ENCODE measurements at places on chromosomes 5 and 9. TPM values are rescaled to one million over a fixed set of nuclear protein-coding genes. Genes with fewer than 3 reads are reported as not detected.

GRCh38 chr9:136900988-136901515 lies 14.7 kb downstream of the TRAF2 start:
- DNase-seq, result no peak
- H3K4me3 ChIP-seq, result no peak overlapping the region
- H3K36me3 ChIP-seq, result no peaks in the 10 kb centered on the region
- no peaks in the 10 kb centered on the region for H3K27me3 ChIP-seq
- H3K27ac ChIP-seq, result peak overlapping the region; percentile 91

- no peaks in the 10 kb centered on the region for H3K27me3 ChIP-seq
- no peaks in the 10 kb centered on the region for H3K36me3 ChIP-seq
- no peak overlapping the region for H3K27ac ChIP-seq
- no peak for DNase-seq
- no peak overlapping the region for H3K4me3 ChIP-seq
Observed at GRCh38 chr5:167766957-167767356, 524.5 kb upstream of the WWC1 start.

Gene SHISAL2B
- not detected for total RNA-seq

DNA sequence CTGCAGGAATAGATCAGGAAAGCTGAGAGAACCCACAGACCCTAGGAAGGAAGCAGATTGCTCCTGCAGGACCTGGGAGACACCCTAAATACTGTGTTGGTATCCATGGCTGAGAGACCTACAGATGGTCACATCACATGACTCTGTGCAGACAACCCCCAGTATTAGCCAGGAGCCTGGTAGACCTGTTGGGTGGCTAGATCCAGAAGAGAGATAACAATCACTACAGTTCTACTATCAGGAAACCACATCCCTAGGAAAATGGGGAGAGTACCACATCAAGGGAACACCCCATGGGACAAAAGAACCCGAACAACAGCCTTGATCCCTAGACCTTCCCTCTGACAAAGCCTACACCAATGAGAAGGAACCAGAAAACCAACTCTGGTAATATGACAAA lies 24.2 kb upstream of the MELK start:
- H3K4me1 ChIP-seq, result no peaks in the 10 kb centered on the region
- no peak overlapping the region for H3K4me3 ChIP-seq
- H3K27ac ChIP-seq, result no peak overlapping the region
- no peaks in the 10 kb centered on the region for H3K27me3 ChIP-seq
- H3K36me3 ChIP-seq, result no peaks in the 10 kb centered on the region
- DNase-seq, result no peak

DNA sequence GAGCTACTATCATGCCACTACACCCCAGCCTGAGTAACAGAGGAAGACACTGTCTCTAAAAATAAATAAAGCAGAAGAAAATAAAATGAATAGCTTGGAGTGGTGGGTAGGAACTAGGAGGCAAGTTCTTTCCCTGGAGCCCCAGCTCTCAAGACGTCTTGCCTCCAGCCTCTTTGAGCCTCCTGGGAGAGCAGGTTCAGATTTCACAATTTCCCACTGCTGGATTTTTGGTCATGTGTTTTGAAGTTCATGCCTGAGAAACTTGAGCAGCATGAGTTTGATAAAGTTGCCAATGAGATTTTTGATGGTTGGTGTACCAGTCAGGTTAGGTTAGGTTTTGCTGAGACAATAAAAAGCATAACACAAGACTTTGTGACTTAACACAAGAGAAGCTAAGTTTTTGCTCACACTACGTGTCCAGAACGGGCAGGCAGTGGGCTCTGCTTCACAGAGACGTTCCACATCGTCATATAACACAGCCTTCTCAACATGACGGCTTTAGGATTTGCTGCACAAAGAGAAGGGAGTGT lies 4.1 kb upstream of the CCDC69 start:
- H3K27ac ChIP-seq, result no peak overlapping the region
- no peaks in the 10 kb centered on the region for H3K36me3 ChIP-seq
- no peak overlapping the region for H3K4me3 ChIP-seq
- H3K27me3 ChIP-seq, result no peaks in the 10 kb centered on the region

- H3K36me3 ChIP-seq, result no peaks in the 10 kb centered on the region
- no peak overlapping the region for H3K4me3 ChIP-seq
- DNase-seq, result no peak
- no peaks in the 10 kb centered on the region for H3K27me3 ChIP-seq
- no peaks in the 10 kb centered on the region for H3K4me1 ChIP-seq
- no peak overlapping the region for H3K27ac ChIP-seq
Observed at GRCh38 chr5:63011158-63011557, 432.5 kb downstream of the LRRC70 start.

GRCh38 chr5:36029914-36030313 lies 36.8 kb downstream of the UGT3A2 start:
- H3K27ac ChIP-seq, result no peak overlapping the region
- H3K36me3 ChIP-seq, result no peaks in the 10 kb centered on the region
- no peaks in the 10 kb centered on the region for H3K27me3 ChIP-seq
- no peaks in the 10 kb centered on the region for H3K4me1 ChIP-seq

DNA sequence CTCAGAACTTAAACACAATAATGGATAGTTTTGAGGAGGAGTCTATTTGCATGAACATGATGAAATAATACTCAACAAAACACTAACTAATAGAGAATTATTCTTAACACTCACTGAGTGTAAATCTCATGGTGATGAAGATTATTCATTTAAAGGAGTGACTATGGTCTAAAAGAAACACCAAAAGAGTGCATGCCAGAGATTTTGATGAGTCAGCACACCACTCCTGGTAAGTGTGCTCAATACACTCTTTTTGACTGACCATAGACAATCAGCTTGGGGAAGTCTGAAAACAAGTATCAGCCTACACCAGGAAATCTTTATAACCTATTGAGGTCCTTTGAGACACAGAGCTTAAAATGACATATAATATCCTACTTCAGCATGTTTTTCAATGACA lies 6.8 kb upstream of the FST start:
- DNase-seq, result no peak
- H3K27me3 ChIP-seq, result no peaks in the 10 kb centered on the region
- no peak overlapping the region for H3K27ac ChIP-seq
- H3K4me3 ChIP-seq, result no peak overlapping the region
- H3K4me1 ChIP-seq, result no peaks in the 10 kb centered on the region

Gene RICTOR
- 43.8 TPM for total RNA-seq

Gene ABLIM3
- total RNA-seq, result 21.7 TPM

DNA sequence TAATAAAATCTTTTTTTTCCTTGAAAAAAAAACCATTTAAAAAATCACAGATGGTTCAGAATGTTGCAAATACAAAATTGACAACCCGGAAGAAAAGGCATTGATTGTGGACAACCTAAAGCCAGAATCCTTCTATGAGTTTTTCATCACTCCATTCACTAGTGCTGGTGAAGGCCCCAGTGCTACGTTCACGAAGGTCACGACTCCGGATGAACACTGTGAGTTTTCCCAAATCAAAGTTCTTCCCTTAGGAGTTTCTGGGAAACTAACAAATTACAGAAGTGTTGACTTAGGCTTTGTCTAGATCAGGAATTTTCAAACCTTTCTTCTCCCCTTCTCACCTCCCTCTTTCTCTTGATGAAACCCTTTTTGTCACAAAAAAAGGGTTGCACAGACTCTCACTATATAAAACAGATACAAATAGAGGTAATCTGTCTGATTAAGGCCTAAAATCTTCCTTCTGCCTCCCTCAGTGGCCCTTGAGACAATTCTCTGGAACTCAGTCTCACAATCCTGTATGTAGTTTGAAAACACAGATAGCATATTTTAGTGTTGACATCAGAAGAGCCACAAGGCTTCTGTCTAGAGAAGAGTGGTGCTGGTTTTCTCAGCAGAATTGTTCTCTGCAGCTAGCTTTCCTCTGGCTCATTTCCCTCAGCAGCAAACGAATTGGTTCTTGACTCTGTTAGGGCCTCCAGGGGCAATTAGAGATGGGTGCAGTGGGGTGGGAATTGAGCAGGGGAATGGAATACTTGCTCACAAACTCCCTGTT lies 79.5 kb downstream of the OSMR start:
- no peaks in the 10 kb centered on the region for H3K4me1 ChIP-seq
- no peak overlapping the region for H3K27ac ChIP-seq
- H3K27me3 ChIP-seq, result no peaks in the 10 kb centered on the region
- DNase-seq, result no peak

GRCh38 chr5:112533362-112533761 lies 114.3 kb upstream of the EPB41L4A start:
- H3K27me3 ChIP-seq, result no peaks in the 10 kb centered on the region
- H3K4me3 ChIP-seq, result no peak overlapping the region

GRCh38 chr5:34886392-34887119 lies 28.7 kb downstream of the RAD1 start:
- H3K4me1 ChIP-seq, result no peaks in the 10 kb centered on the region
- H3K27ac ChIP-seq, result no peak overlapping the region
- H3K27me3 ChIP-seq, result no peaks in the 10 kb centered on the region
- no peak overlapping the region for H3K4me3 ChIP-seq

- H3K27me3 ChIP-seq, result no peaks in the 10 kb centered on the region
- H3K27ac ChIP-seq, result no peak overlapping the region
- DNase-seq, result no peak
- no peaks in the 10 kb centered on the region for H3K4me1 ChIP-seq
- H3K36me3 ChIP-seq, result no peaks in the 10 kb centered on the region
Observed at GRCh38 chr9:70107558-70107957, 63.9 kb downstream of the MAMDC2 start.

- no peaks in the 10 kb centered on the region for H3K27me3 ChIP-seq
- DNase-seq, result no peak
Observed at GRCh38 chr5:173004013-173004412, 20.4 kb downstream of the ATP6V0E1 start.

DNA sequence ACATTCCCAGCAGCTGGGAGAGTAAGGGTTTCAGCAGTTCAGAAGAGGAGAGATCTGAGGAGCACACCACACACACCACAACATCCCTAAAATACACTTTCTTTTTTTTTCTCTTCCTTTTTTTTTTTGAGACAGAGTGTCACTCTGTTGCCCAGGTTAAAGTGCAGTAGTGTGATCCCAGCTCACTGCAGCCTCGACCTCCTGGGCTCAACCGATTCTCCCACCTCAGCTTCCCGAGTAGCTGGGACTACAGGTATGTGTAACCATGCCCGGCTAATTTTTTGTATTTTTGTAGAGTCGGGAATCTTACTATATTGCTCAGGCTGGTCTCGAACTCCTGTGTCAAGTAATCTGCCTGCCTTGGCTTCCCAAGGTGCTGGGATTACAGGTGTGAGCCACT lies 9.7 kb upstream of the UBAP1 start:
- H3K4me3 ChIP-seq, result no peak overlapping the region
- H3K36me3 ChIP-seq, result no peaks in the 10 kb centered on the region
- no peaks in the 10 kb centered on the region for H3K4me1 ChIP-seq
- DNase-seq, result no peak
- no peaks in the 10 kb centered on the region for H3K27me3 ChIP-seq

Gene IL13
- not detected for total RNA-seq

DNA sequence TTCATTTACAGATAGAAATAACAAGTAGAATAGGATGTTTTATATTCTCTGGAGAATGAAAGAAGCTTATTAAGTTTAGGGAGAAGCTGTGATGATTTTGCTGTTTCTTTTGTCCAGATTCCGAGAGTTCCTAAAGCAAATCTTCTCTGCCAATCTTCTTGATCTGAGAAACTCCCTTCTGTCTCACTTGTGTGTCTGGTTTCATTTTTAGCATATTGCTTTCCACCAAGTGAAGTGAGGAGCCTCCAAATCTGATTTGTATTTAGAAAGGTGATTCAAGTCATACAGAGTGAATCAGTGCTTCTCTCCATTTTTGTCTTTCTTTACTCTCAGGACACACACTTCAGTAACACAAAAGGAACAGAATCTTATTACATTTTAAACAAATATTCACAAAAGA lies 48.4 kb downstream of the STX17 start:
- H3K27me3 ChIP-seq, result no peaks in the 10 kb centered on the region
- H3K36me3 ChIP-seq, result no peaks in the 10 kb centered on the region
- no peak for DNase-seq
- H3K4me3 ChIP-seq, result no peak overlapping the region
- no peak overlapping the region for H3K27ac ChIP-seq

DNA sequence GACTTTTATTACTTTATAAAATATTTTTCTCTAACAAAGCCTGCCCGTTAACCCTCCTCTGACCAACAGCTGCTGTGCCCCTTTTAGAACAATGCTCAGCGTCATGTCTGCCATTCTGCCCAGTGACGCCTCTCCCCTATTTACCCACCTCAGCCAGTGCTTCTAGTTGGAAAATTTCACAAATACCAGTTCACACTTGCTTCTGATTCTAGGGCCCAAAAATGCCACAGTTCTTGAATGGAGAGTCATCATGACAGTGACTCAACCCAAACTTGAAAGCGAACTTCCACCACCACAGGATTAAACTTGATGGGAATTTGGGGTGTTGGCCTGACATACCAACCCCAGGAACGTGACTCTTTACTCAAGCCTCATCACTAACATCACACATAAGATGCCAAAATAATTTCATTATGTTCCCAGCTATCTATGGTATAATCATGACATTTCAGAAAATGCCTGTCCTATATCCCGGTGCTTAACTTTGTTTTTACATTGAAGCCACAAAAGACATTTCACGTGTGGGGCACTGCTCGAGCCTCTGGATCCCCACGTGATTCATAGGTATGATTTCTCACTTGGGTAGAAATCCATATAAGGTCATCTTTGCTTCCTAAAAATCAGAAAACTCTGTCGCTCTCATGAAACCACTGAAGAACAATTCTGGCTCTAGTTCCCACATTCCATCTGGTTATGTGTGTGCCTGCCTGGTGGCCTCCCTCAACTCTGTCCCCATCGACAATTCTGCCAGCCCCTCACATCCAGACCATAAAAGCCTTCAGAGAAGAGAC lies 220.9 kb downstream of the ACTL7B start:
- H3K27me3 ChIP-seq, result no peaks in the 10 kb centered on the region
- no peak overlapping the region for H3K4me3 ChIP-seq
- H3K27ac ChIP-seq, result no peak overlapping the region
- H3K4me1 ChIP-seq, result no peaks in the 10 kb centered on the region

- no peak overlapping the region for H3K27ac ChIP-seq
- H3K27me3 ChIP-seq, result no peaks in the 10 kb centered on the region
- no peak for DNase-seq
- H3K4me1 ChIP-seq, result no peaks in the 10 kb centered on the region
- H3K36me3 ChIP-seq, result no peaks in the 10 kb centered on the region
Observed at GRCh38 chr5:171162165-171162564, 146.9 kb upstream of the TLX3 start.

Gene SPAAR
- total RNA-seq, result 5.3 TPM

GRCh38 chr5:68332080-68332451 lies 116.5 kb downstream of the PIK3R1 start:
- no peak for DNase-seq
- H3K36me3 ChIP-seq, result no peaks in the 10 kb centered on the region
- H3K4me3 ChIP-seq, result no peak overlapping the region
- no peak overlapping the region for H3K27ac ChIP-seq
